PC-3 (cell line): ENCODE measurements at places on chromosomes 16 and 17.

DNA sequence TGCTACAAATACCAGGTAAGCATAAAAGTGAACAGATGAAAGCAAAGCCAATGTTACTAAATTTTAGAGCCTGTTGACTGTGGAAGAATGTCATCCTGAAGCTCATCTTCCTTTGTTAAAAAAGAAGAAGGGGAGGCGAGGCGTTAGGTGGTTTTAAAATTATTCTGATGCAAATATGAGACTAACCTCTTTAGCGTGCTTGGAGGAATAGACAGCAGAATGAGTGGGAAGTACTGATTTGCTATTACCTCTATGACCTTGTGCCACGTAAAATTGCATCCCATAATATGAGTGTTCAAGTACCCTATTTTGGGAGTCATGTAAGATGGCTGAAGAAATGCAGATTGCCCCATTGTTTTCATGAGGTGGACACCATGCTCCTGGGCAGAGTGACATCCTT lies 95.7 kb downstream of the ELAC2 start:
- DNase-seq: no peak

DNA sequence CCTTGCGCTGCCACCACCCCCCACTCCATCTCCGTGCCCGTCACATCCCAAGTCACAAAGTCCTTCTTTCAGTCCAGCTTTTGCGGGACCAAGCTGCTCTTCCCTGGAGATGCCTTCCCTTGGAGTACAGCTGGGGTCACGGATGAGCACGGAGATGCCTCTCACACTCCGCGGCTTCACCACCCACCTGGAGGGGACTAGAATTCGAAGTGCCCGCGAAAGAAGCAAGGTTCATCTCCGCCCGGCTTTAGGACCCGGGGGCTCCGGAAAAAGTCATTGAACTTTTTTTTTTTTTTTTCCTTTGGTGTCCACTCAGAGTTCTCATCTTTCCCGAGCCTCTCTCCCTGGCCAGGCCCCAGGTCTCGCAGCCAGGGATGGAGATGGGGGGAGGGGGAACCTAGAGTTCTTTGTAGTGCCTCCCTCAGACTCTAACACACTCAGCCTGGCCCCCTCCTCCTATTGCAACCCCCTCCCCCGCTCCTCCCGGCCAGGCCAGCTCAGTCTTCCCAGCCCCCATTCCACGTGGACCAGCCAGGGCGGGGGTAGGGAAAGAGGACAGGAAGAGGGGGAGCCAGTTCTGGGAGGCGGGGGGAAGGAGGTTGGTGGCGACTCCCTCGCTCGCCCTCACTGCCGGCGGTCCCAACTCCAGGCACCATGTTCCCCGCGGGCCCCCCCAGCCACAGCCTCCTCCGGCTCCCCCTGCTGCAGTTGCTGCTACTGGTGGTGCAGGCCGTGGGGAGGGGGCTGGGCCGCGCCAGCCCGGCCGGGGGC lies at the start of gene FKBP10:
Gene FKBP10, plus strand, starts transcription at position 624 of the 771 bp plus-strand sequence. Its CDS starts 31 bp downstream, at position 655.
- peak; percentile 68 for DNase-seq

DNA sequence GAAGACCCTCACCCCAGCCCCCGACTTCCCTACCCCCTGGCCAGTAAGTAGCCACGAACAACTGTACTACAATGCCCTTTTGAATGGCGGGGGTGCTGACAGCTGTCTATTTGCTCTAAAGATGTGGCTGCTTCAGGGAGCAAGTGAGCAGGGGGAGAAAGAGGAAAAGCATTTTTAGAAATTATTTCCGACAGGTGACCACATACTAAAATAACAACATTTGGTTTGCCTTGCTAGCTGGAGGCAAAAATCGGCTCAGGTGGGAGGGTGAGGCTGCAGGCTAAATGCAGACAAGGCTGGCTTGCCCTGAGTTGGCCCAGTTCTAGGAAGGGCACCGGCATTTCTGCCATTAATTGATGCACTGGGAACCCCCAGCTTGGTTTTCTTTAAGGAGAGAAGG lies 188.5 kb downstream of the XYLT1 start:
- DNase-seq: no peak

DNA sequence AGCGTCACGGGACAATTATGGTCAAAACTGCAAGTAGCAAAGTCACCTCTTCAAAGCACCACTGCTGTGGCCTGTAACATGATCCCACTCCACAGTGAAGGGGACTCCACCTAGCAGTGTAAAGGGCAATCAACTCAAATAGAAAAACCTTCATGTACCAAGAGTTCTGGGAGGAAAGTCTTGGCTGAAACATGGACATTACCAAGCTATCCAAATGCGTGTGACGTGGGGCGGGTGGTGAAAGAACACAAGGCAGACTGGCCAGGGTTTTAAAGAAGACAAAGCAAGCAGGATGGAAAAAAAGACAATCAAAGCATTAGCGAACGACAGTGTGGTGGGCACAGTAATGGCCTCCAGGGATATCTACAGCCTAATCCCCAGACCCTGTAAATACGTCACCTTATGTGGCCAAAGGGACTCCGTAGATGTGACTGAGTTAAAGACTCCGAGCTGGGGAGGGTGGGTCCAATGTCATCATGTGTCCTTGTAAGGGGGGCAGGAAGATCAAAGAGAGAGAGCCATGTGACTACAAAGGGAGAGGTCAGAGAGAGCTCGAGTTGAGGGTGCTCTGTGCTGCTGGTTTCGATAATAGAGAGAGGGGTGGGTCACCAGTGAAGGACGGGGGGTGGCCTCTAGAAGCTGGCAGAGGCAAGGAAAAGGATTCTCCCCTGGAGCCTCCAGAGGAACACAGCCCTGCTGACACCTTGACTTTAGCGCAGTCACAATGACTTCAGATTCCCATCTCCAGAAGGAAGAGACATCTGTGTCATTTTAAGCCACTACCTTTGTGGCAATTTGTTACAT lies 6.0 kb downstream of the HSDL1 start:
- peak; percentile 22 for DNase-seq

DNA sequence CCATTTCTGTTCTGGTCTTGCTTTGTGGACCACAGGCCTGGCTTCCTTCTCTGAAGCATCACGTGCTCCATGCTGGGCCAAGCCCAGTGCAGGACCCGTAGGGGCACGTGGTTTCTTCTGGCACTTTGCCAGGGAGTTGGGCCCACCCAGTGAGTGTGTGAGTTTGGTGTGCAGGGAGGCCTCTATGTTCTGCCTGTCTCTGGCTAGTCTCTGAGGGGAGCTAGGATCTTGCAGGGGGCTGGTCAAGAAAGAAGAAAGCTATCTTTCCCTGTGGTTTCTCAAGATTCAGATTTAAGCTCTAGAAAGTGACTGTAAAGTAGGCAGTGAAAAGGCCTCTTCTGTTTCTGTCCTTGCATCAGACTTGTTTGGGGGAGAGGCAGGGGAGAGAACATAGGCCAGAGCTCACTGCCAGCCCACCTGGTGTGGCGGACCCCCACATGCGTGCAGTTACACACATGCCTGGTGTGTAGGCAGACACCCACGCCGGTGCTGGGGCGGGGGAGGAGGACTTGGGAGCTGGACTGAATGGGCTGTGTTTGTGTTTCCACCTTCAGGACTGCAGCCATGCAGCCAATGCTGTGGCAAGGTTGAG lies 11.8 kb downstream of the LASP1 start:
- DNase-seq: no peak

GRCh38 chr17:72978593-72979218 lies 113.8 kb downstream of the SLC39A11 start:
- DNase-seq: no peak

DNA sequence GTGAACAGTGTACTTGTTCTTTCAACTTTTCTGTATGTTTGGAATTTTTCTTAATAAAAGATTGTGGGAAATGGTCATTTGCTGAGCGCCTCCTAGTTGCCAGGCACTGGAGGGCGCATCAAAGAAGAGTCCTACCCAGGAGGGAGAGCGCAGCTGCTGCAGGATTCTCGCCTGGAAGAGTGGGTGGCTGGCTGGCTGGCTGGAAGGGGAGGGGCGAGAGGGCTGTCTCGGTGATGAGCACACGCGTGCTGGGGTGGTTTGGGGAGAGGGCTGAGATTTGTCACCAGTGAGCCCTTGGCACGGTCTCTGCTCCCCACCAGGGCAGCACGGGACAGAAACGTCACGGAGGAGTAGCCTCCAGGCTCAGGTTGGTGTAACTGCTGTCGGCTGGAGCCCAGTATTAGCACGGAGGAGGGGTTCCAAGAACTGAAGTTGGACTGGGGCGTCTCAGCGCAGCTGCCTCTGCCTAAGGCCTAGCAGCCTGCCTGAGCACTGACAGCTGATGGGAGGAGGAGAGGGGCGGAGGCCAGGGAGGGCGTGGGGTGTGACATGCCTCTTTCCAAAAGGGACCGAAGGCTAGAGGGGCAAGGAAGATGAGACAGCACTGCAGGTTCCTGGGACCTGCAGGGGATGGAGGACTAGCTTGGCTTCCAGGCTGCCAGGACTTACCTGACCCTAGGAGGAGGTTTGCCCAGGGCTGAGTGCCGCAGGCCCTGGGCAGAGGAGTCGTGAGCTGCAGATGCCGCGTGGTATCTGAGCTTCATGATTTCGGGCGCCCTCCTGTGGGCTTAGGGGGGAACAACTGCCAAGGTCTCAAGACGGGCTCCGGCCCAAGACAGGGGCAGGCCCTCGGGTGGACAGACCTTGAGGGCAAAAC lies 5.7 kb downstream of the LDHD start:
- DNase-seq: peak; percentile 89
